ENCODE measurements at places on chromosomes 11 and 22.

GRCh38 chr11:130308059-130308458, 6.7 kb downstream of the ZBTB44 start:
- no peak for DNase-seq

DNA sequence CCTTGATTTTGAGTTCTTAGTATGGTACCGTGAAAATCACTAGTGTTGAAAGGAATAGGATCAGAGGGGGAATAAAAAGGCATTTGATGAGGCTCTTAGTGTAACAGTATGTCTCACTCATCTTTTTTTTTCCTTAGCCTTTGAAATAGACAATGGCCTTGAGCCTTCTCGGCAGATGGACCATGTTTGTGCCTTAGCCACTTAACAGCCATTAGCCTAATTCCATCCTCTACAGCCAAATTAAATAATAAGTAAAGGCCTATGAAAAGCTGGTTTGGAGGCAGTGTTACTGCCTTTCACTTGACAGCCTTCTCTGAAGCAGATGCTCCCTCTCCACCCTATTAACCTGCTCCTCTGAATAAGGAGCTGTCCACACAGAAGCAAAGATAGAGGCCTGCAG, 580.7 kb downstream of the NTM start:
- DNase-seq, result no peak

GRCh38 chr11:118275176-118275575, 11.1 kb upstream of the MPZL2 start:
- DNase-seq, result no peak

GRCh38 chr11:57981536-57981935, 42.1 kb upstream of the OR9Q1 start:
- DNase-seq, result no peak

DNA sequence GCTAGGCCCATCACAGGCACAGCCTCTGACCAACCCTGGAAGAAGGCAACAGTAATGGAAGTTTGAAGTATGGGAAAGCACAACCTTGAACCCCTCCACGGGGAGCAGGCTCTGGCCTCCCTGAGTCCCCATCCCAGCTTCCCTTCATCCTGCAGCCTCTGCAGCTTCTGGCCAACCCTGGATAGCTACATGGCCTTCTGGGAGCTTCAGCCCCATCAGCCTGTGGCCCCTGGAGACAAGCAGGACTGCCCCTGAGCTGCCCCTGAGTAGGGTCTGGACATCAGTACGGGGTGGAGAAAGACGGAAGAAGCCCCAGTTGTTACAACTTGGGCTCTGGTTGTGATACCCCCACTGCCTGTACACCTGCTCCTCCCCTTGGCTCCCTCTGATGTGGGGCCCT, 113.8 kb upstream of the CD82 start:
- no peak for DNase-seq

GRCh38 chr11:31340903-31341572, 28.5 kb downstream of the DCDC1 start:
- no peak for DNase-seq

DNA sequence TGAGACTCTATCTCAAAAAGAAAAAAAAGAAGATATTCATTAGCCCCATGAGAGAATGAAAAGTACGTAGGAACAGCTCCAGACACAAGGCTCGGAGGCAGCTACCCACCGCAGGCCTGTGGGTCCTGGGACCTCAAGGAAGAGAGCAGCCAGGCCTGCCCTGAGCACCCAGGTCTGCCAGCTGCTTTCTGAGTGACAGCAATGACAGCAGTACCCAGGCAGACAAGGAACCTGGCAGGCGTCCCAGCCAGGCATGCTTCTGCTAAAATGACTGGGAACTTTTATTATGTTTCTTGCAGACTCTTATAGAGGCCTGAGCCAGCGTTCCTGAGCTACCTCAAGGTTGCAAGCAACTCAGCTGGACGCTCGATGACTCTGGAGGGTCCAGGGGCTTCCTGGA, 31.6 kb downstream of the CPT1A start:
- DNase-seq, result no peak

GRCh38 chr11:82034527-82034926, 699.1 kb downstream of the FAM181B start:
- DNase-seq, result no peak

DNA sequence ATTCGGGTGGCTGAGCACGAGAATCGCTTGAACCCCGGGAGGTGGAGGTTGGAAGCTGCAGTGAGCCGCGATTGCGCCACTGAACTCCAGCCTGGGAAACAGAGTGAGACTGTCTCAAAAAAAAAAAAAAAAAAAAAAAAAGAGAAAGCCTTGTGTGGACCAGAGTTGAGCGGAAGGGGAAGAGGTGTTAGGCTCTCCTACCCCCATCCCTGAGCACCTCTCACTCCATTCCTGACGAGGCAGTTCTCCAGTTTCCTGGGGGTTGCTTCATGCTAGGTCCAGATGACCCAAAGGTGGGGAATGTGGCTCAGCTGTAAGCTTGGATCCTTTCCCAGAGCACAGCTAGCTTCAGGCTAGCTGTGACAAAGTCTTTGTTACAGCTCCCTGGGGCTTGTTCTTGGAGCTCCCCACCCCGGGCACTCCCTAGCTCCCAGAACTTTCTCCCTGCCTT, 8.8 kb upstream of the DNAL4 start:
- DNase-seq, result no peak

- peak; percentile 26 for DNase-seq
Observed at GRCh38 chr11:63839508-63840355, 822 bp downstream of the MARK2 start.

DNA sequence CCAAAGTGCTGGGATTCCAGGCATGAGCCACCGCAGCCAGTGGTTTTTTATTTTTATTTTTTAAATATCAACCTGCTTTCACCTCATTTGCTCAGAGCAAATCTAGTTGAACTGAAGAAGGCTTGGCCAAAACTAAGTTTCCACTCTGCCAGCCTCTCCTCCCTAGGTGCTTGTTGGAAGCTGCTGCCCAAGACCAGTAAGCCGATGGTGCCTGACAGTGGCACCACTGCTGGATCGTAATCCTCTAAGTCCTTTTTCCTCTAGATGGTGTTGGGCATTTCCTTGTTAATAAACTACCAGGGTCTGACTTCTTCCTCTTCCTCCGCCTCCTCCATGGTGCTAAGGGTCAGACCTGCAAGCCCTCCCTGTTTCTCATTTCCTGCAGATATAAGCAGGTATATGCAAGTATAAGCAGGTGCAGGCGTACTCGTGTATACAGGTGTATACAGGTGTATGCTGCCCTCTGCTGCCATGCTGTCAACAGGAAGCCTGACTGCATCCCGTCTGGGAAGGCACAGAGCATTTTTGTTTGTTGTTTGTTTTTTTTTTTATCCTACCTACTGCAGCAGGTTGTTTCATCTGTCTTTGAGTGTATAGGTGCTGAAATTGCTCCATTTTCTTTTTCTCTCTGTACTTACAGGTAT, 1.6 kb downstream of the NADSYN1 start:
- DNase-seq, result no peak

GRCh38 chr11:107123022-107123421, 104.7 kb upstream of the GUCY1A2 start:
- DNase-seq, result no peak

DNA sequence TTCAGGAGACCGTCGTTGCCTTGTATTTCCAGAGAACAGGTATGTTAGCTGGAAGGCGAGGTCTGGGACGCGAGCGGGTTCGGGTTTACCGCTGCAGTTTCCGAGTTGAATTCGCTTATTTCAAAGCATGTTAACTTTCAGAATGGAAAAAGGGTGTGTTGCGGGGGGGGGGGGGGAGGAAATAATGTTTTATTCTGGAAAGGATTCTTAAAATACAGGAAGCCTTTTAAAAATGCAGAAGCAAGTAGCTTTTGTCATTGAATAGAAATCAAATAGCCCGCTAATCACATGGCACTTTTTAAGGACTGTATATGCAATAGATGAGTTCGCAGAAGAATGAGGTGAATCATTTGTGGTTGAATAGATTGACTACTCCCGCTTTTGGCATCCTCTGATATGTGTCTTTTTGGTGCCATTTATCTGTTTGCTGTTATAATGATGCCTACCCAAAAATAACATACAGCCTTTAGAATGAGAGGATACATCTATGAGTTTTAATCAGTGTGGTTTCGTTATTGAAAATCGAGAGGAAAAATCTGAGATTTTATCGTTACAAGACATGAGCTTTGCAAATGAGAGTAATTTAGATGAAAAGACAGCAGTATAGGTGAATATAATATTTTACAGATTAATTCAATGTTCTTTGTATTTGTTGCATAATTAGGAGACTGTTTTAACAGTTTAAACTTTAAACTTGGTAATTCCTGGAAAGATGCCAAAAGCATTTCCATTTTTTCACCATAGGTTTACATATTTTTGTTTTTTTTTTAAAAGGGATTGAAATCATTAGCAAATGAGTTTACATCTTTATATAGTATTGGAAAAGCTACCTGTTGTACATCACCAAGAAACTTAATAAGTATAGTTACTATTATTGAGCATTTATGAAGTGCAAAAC, 1.7 kb downstream of the PDE3B start:
- no peak for DNase-seq

- no peak for DNase-seq
Observed at GRCh38 chr11:32162351-32162750, 71.5 kb downstream of the RCN1 start.

DNA sequence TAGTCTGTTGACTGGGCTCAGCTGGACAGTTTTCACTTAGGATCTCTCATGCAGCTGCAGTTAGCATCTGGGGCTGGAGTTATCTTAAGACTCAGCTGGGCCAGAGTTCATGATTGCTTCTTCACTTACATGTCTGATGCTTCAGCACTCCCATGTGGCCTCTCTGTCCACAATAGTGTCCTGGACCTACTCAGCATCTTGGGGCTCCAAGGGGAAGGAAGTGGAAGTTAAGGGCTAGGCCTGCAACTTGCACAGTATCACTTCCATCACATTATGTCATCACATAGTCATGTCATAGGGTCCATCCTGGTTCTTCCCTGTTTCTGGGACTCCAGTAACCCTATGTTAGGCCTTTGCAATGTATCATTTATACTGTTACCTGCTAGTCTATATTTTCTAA, 115.9 kb downstream of the C11orf65 start:
- DNase-seq, result no peak

GRCh38 chr22:19656541-19657251, 57.6 kb upstream of the SEPTIN5 start:
- no peak for DNase-seq

DNA sequence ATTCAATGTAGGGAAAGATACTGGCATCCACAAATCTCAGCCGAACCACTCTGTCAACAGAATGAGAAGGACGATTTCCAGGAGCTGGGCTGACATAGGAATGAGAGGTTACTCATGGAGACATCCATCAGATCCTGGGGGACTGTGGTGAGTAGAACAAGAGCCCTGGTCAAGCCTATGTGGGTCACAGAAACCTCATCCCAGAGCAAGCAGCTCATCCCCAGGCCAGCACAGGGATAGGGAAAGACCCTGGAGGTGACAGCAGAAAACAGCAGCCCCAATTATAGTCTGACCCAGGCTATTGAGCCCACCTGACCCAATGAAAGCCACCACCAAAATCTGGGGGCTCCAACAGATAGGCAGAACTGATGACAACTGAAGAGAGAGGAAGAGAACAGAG, 128.0 kb upstream of the SERPIND1 start:
- DNase-seq, result no peak

DNA sequence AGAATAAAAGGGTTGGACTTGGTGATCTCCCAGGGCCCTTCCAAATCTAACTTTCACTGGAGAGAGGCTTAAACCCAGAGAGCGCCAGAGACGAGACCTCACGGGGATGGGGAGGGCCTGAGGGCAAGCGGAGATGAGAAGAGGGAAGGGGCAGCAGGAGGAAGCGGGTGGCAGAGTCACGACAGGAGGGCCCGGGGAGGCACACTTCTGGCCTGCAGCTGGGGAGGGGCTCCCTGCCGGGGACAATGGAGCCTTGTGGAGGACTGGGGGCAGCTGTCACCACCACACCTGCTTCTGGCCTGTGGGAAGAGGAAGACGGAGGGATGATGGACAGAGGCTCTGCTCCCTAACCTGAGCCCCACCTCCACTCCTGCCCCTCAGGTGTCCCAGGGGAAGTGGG, 40.2 kb downstream of the PDE2A start:
- no peak for DNase-seq

GRCh38 chr11:15127341-15127740, 12.6 kb downstream of the INSC start:
- no peak for DNase-seq

GRCh38 chr11:75868990-75869389, 54.0 kb downstream of the UVRAG start:
- no peak for DNase-seq

DNA sequence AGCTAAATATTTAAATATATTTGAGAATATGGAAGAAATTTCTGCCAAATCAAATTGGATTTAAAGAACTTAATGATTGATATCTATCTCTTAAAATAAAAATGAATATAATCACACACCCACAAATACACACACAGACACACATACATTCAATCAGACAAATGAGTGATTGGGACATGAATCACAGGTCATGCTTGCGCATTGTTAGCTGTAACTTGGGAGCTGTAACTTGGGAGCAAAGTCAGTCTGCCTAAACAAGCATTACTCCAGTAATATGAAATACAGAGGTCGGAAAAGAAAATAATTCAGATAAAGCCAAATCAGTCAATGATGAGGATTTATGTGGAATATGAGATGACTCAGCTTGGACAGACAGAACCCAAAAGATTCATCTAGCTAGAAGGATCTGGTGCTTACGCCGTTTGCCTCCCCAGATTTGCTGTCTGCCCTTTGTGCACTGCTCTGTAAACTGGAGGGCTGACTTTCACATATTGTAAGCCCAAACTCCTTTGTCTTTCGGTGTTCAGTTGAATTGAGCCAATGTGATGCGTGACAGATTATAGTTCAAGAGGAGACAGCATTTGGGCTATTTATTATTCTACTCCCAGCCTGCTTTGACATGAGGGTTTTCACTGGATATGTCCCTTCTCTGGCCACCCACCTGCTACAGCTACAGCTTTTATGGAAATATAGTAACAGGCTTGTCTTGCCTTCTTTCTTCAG, 1.6 kb downstream of the OR56B1 start:
- DNase-seq, result no peak

DNA sequence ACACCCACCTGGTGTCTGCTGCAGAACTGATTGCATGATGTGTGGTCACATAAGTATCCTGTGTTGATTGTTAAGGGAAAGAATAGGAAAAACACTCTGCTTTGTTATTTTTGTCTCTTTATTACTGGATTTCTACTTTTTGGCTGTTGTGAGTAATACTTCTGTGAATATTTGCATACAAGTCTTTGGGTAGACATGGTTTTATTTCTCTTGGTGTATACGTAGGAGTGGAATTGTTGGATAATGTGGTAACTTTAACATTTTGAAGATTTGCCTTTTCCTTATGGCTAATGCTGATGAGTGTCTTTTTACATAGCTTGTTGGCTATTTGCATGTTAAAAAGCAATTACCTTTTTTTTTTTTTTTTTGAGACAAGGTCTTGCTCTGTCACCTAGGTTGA, 13.1 kb downstream of the PPP6R3 start:
- DNase-seq, result no peak

- DNase-seq, result no peak
Observed at GRCh38 chr11:130731401-130731800, 184.9 kb downstream of the SNX19 start.

DNA sequence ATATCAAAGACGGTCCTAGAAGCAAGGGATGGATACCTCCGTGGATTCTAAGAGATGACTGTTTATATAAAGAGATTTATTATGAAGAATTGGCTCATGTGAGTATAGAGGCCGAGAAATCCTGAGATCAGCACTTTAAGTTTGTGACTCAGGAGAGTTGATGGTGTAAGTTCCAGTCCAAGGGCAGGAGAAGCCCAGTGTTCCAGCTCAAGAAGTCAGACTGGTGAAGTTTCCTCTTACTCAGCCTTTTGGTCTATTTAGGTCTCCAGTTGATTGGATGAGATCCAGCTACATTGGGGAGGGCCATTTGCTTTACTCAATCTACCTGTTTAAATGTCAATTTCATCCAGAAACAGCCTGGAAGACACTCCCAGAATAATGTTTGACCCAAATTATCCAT, 45.1 kb downstream of the TSPAN18 start:
- DNase-seq, result no peak

- DNase-seq, result no peak
Observed at GRCh38 chr11:26522912-26523610, 49.0 kb downstream of the MUC15 start.
